ENCODE measurements at places on chromosomes 7 and 10.

GRCh38 chr10:10813656-10814055, 204.0 kb upstream of the CELF2 start:
- DNase-seq, result no peak

DNA sequence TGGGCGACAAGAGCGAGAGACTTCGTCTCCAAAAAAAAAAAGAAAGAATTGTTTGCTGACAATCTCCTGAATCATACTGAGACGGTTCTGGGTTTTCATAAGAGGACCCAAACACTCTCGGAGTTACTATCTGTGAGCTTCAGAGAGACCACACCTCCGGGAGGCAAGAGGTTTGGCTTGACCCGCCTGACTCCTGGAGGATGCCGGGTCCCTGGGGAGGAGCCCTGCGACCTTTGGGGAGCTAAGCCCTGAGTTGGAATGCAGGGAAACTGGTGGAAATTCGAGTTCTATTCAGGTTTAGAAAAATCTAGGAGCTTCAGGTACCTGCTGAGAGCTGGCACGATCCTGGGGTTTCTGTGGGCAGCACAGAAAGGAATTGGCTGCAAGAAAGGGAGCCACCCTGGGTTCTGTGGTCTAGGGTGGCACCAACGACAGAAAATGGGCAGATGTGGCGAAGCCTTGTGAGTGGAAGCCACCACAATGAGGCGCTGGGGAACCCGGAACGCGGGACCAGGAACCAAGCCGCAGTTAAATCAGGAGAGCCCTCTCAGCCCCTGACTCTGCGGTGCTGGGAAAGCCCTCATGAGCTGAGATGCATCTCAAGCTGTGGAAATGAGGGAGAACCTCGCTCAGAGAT, 21.9 kb upstream of the GATAD1 start:
- no peak for DNase-seq

DNA sequence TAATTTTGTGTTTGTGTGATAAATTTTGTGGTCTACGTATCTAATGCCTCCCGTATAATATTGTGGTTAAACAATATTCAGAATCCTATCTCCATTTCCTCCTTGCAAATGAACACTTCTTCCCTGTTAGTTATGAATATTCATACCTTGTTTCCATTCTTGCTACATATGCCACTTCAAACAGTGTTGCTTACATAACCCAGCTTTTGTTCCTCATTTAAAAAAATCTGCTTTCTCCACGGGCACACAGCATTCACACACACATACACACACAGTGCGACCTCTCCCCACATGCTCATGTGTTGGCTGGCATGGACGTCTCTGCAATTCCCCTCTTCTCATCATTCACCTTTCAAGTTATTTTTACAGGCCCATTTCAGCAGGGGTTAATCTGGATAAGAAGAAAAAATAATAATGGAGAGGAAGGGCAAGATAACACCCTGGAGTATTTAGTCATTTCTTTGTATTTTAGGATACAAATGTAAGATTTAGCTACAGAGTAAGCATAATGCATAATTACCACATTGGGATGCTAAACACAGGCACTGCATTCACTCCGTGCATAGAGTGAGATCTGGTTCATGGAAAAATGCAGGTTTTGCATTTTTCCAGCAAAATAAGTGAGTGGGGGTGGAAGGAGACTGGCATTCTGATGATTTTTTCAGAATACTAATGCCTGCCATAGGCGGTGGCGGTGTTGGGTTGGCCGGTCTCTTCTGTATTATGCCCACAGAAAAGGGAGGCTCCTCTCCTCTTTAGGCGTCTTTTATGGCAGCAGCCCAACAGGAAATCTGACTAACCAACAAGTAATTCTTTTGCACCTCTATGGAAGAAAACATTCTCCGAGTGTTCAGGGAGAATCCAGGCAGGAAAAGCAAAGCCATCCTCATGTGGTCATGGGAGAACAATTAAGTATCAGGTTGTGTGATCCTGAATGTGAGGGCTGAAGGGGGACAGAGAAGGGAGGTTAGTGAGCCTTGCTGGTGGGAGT, 31.7 kb upstream of the ELMO1 start:
- DNase-seq, result no peak

DNA sequence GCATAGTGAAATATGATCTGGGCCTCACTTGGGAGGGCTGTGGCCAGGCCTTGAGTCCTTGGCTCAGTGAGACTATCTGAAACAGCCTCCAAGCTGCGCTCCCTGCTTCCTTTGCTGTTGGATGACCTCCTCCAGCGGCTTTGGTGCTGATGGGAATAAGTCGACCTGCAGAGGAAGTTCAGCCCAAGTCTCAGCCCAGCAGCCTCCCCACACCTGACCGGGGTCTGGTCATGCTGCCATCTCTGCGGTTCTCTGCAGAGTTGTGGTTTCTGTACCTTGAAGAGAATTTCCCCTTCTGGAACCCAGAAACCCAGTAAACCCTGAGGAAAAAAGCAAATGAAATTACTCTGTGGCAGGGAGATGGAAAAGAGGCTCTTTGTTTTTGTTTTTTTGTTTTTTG, 4.6 kb upstream of the RBAK start:
- DNase-seq, result no peak

DNA sequence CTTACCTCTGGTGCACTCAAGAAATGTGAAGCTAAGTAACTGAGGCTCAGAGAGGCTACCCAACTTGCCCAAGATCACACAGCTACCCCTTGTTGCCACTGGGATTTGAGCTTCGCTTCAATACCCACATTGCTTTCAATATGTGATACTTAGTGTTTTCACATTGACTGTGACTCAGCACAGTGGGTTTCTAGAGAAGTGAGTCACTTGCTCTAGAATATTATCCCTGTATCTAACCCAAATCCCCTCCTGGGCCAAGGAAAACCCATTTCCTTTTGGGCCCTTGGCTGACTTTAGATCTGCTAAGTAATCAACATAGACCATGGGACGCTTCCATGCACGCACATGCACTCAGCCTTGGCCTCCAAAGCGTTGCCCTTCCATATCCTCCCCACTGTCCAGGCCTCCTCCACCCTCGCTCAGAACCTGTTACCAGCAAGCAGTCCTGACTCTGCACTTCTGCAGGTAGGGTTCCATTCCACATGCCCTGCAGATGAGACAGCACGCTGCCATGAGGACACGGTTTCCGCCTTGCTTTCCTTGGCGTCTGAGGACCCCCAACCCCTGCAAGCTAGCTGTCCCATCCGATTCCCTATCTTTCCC, 87.7 kb upstream of the CHST15 start:
- peak; percentile 12 for DNase-seq

GRCh38 chr10:19843487-19843886, 27.3 kb downstream of the PLXDC2 start:
- DNase-seq, result no peak

GRCh38 chr10:131961777-131962662, 19.7 kb downstream of the BNIP3 start:
- no peak for DNase-seq

DNA sequence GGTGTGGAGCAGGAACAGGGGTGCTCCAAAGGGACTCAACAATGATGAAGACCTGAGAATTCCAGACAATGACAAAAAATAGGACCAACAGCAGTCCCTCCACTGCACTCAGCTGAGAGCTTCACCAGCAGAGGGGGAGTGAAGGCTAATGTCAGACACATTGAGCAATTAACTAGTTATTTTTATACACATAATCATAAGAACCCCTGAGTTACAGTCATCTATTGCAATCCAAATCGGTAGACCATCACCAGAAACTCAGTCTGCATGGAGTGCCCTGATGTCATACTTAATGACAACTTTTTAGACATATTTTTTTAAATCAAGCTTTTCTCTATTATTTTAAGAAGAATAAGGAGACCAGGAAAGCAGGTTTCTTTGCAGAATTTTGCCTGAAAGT, 30.6 kb upstream of the IKZF1 start:
- DNase-seq, result no peak

GRCh38 chr7:28096713-28097112, 83.9 kb downstream of the JAZF1 start:
- DNase-seq, result peak; percentile 59

DNA sequence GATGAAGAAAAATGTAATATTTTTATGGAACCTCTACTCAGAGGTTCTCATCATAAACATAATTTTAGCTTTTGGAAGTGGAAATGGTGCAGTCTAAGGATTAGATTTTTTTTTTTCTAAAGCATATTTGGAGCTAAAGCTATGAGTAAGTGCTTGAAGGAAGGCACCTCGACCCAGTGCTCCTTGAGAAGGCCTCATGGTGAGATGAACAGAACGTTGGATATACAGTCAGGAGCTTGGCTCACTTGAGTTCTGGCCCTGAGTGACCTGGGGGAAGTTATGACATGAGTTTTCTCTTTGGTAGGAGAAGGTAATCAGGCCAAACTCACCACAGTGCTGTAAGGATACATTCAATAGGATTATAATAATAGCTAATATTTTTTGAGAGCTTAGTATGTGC, 163.3 kb downstream of the JCAD start:
- no peak for DNase-seq

DNA sequence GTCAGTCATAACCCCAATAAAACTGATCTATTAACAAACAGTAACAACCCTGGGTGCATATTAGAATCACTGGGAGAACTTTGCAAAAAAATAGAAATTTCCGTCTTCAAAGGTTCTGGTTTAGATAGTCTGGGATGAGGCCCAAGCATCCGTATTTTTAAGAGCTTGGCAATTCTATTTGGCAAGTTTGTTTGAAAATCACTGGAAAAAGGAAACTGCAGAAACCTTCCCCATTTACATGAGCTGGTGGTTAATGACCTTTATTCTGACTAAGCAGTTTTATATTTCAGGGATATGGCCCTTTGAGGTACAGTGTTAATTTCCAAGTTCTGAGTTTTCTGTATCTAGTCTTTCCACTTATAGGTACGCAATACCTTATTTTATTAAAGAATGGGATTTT, 115.8 kb upstream of the PRR15 start:
- DNase-seq, result no peak

DNA sequence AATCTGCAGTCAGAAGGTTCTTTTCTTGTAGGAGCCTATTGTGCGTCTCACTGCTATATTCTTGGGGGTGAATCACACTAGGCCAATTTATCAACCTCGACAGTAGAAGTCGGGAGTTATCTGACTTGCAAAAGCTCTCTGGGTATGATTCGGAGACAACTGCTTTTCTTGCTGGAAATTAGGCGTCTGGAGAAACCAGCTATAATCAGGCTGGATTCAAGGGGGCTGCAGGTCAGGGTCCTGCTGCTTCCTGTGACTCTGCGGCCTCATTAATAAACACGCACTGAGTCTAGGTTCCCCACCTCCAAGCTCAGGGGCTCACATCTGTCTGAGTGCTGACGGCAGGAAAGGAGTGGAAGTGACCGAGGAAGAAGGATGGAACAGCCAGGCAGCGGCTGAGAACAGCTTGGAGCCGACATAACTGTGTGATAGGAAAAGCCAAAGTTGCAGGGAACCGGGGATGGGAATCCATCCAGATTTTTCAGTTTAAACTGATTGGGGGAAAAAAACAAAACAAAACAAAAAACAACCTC, 184.6 kb downstream of the FANK1 start:
- no peak for DNase-seq

DNA sequence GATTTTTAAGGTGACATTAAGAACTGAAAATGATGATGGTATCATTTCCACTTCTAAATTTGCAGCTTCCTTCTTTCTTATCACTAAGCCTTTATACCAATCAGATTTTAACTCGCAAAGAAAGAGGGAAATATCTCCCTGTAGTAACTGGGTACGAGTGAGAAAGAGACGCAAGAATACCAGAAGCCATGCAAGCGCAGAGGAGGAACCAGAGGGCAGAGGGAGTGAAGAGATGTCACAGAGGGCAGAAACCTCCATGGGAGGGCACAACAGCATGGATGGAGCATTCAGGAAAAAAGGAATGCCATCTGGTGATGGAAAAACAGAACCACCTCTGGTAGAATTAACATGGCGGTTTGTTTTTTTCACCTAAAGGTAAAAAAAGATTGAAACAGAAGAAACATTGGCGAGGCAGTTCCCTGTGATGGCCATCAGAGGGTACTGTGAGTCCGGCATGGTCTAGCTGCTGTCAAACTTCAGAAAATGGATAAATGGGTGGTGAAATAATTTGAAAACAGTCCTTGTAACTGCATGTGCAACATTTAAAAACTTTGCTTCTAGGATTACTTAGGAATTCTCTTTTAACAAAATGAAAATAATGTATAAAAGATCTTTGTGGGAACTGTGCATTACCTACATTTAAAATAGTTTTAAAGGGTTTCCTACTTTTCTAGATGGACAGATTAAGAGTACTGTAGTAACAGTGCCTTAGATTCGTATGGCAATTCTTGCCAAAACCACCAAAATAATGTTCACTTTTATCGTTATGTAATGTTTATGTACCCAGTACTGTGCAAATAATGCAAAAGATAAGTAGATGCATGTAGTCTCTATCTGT, 91.8 kb downstream of the ARHGAP12 start:
- DNase-seq, result no peak

DNA sequence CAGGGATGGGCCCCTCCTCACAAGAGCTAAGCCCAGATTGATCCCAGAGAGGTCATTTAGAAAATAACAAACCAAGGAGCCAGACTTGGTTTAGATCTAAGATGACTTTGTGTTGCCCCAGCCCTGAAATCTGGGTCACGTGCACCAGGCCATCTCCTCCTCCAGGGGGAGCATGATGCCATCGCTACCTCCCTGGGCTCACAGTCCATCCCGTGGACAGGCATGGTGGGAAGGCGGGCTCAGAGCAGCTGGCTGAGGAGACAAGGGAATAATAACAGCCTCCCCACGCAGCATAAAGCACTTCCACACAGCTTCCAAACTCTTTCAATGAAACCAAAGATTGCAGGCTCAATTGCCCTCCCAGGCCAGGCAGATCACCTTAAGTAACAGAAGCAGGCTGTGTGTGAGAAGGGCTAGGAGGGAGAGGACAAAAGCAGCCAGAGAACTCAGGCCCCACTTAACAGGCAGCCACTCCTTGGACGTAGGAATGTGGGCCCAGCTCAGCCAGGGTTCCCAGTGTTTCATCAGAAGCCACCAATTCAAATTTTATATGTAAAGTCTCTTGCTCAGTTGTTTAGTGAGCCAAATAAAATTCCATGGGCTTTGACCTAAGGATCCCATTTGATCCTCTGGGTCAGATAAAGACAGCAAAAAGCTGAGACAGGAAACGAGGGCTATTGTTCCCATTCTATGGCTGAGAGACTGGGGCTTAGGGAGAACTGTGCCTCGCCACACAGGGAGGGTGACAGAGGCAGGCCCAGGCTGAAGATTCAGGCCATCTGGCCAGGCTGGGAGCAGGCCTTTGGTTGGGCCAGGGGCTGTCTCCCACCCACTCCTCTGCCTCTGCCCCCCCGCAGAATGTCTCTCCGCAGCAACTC, 100.2 kb downstream of the COL13A1 start:
- no peak for DNase-seq

- no peak for DNase-seq
Measured at GRCh38 chr10:112758961-112759360, 191.1 kb upstream of the TCF7L2 start.
